ENCODE measurements at places on chromosomes 13 and 19.

- DNase-seq: peak; percentile 14
Measured at GRCh38 chr13:78659732-78660494, 958 bp upstream of the OBI1 start.

GRCh38 chr19:5632657-5633056, 9.8 kb downstream of the SAFB start:
- DNase-seq: no peak

GRCh38 chr19:4910594-4911281, 1.4 kb downstream of the UHRF1 start:
- peak; percentile 85 for DNase-seq

DNA sequence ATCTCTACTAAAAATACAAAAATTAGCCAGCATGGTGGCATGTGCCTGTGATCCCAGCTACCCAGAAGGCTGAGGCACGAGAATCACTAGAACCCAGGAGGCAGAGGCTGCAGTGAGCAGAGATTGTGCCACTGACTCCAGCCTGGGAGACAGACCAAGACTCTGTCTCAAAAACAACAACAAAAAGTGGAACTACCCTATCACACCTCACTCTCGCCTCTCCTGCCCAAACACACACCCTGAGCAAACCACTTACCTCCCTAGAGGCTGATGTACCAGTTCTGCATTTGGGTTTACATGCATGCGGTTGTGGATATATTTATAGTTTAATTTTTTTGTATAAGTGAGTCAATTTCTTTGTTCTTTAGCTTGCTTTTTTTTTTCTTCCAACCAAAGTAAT, 7.7 kb upstream of the PTOV1 start:
- no peak for DNase-seq

DNA sequence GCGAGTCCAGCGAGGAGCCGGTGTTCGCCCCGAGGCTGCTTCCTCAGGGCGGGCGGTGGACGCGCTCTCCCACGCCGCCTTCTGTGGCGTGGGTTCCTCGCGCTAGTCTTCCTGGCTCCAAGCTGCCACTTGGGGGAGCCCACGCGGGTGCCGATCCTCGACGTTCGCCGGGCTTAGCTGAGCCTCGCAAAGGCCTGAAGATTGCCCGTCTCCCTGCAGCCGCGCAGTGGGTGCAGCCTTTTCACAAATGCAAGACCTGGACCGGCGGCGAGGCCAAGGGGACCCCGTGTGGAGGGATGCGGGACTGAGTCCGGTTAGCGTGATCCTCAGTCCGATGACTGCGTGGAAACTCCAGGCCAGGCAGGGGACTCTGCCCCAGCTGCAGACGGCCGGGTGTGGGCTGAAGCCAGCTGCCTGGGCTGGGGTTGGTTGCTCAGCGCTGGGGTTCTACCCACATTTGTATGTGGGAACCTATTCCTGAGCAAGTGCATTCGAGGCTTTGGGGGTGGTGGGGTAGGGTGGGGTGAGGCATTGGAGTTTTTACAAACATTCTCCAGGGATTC, 16.6 kb upstream of the LRP3 start:
- DNase-seq: no peak
